Stimulated activated CD4-positive, alpha-beta T cell treated with anti-CD3 and anti-CD28 coated beads, Interleukin-4, amount 100 ng/mL, for 4 hours (primary cell): ENCODE measurements at places on chromosomes 4 and X.

DNA sequence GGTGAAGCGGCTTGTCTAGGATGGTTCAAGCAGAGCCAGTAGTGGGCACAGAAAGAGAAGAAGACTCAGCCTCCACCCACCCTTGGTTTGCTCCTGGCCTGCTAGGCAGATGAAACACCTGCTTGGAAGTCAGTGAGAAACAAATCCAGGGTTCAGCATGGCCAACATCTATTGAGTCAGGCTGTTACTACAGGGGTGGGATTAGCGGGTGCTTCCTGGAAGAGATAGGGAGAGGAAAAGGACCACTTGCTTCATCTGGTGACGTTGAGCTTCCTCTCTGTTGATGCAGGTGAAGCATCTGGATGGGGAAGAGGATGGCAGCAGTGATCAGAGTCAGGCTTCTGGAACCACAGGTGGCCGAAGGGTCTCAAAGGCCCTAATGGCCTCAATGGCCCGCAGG is 3.0 kb downstream of the MAGED2 start:
- no peak for DNase-seq

DNA sequence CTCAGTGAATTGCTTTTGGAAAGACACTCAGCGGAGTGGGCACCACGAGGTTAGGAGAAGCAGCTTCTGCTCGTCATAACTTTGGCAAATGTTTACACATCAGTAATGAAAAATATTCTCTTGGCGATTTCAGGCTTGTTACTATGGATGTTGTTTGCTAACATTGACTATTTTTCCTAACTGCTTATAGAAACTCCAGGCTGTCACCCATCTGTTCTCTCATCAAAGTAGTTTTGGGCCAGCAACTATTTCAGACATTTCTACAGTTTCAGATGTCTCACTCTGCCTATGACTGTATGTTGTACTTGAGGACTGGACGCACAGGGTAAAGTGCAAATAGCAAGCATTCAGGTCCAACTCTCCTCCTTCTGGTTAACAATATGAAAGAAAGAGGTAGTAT is 346.7 kb downstream of the TRIML1 start:
- DNase-seq: no peak

GRCh38 chr4:151407466-151408379 is 1.3 kb upstream of the FHIP1A start:
- DNase-seq: no peak

- DNase-seq: no peak
Measured at GRCh38 chr4:65302145-65302544, 368.1 kb downstream of the EPHA5 start.

- DNase-seq: no peak
Measured at GRCh38 chr4:183842129-183842528, 63.0 kb upstream of the STOX2 start.

GRCh38 chr4:120568731-120569130 is 353.8 kb downstream of the PRDM5 start:
- DNase-seq: no peak

DNA sequence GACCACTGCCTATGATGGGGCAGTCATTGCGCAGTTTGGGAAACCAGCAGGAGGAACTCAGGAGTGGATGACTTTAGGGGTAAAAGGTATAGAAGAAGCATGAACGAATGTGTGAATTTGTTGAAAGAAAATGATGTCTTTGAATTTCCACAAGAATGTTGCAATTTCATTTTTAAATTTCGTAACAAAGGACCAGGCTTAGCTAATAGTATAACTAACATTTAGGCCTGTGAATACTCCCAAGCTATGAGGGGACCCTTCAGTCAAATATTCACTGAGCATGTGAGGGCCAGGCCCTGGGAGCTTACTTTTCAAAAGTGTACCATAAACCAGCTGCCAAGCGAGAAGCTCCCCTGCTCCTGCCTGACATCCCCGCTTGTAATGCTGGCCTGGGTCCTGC is 5.3 kb downstream of the MPC1L start:
- no peak for DNase-seq

GRCh38 chr4:110710070-110710469 is 87.2 kb upstream of the PITX2 start:
- no peak for DNase-seq

DNA sequence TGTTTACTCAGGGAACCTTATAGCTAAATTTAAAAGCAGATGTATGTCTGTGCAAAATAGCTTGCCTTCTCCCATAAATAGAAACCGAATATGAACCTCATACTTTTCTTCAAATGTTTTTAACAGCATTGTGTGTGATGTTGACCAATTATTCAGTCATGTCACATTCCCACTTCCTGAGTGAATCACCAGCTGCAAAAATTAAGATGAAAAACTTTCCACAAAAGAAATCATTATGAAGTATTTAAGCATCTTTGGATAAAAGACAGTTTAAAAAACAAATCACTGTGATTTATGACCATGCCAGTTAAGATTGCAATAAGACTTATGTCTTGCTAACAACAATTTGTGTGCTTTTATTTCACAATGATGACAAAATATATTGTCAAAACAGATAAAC is 220.1 kb downstream of the PDGFC start:
- no peak for DNase-seq

DNA sequence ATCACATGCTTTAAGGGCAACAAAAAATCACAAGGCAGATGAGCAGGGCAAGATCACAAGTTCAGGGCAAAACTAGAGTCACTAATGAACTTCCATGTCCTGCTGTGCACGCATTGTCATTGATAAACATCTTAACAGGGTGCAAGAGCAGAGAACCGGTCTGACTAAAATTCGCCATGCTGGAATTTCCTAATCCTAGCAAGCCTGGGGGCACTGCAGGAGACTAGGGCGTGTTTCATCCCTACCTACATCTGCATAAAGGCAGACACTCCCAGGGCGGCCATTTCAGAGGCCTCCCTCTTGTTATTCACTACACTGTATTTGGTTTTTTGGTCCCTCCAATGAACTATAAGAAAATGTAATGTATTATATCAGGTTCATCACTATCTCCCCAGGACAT is 203.6 kb downstream of the ARHGEF9 start:
- DNase-seq: no peak

DNA sequence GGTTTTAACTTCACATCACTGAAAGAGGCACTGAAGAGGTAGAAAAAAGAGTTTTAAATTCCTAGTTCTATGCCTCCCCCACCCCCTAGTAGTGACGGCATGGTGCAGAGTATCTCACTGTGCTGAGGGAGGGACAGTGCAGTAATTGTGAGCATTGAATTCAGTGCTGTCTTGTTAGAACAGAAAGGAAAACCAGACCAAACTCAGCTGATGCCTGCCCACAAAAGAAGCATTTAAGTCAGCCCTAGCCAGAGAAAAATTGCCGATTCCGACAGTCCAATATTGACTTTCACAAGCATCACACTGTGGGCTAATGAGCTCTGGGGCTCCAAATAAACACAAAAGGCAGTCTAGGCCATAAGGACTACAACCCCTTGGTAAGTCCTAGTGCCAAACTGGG is 417.7 kb downstream of the AR start:
- no peak for DNase-seq

DNA sequence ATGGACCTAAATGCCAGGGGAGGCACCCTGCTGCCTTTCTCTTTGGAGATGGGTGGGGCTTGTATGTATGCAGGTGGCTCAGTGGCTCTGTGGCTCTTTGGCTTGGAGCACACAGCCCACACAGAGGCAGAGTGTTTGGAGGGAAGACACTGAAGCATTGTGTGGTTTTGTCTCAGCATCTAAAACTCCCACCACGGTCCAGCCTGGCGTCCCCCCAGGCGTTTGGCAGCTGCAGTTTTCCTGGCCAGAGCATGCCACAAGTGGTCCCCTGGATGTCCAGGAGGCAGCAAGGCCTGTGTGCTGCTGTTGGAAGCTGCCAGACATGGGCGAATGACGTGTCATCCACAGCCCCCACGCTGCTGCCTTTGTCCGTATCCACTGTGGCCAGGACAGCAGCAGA is 32.2 kb upstream of the PSAPL1 start:
- no peak for DNase-seq

DNA sequence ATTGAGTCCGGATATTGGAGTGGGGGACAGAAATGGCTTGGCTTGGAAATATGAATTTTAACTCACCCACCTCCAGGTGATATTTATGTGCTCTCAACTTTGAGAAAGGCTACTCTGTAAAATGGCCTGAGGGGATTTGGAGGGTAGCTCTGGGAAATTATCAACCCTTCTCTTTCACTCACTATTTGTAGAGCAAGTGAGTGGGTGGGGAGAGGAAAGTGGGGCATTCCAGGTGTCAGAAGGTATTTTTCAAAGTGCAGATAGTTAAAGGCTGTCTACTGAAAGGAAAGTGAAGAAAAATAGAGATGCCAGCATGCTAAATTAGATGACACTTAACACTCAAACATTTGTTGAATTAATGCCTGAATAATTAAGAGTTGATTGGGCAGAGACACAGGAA is 44.1 kb downstream of the TMEM164 start:
- no peak for DNase-seq
